Prostate gland (tissue), 2 donors: ENCODE measurements at places on chromosomes 11 and 22.
A peak's percentile ranks its signal among the peaks of the same experiment; 100 is the strongest.

DNA sequence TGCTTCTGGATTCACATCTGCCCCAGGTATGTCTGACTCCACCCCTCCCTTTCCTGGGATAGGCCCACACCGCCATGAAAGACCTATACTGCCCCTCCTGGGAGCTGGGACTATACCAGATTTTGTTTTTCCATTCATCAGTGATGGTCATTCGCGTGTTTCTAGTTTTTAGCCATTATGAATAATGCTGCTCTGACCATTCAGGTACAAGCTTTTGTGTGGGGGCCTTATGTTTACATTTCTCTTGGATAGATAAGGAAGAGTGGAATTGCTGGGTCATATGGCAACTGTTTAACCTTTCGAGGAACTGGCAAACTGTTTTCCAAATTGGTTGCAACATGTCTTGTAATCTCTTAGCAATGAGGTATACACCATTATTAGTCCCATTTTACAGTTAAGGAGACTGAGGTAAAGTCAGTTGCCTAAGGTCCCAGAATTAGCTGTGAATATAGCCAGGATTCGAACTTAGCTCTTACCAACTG lies 1.2 kb upstream of the TBC1D10A start:
- peak; percentile 45 for DNase-seq

- DNase-seq: no peak
Measured at GRCh38 chr11:61352038-61352437, 9.6 kb downstream of the CYB561A3 start.

GRCh38 chr11:83583757-83584366 lies 297.7 kb upstream of the CCDC90B start:
- no peak for DNase-seq

DNA sequence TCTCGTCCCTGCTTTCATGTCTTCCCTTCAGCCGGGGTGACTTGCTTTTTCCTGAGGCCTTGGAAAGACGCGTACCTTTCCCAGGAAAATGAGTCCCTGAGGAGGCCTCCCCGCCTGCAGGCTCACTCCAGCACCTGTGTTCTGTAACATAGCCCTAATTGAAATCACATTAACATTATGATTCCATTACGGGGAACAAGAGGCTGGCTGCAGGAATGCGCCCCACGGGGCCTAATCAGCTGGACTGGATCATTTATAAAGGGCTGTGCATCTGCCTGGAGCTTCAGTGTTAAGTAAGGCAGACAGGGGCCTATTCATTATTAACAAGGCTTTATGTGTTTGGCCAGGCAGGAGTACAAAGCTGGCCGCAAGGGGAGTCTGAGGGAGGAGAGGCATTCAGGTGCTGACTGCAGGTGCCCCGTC lies 41.9 kb upstream of the TSPAN18 start:
- DNase-seq: no peak

- DNase-seq: no peak
Measured at GRCh38 chr11:65423516-65424204, 1.1 kb downstream of the NEAT1 start.
